Stimulated activated CD4-positive, alpha-beta T cell treated with anti-CD3 and anti-CD28 coated beads, TNF-alpha, amount 100 ng/mL, for 1 hour (primary cell): ENCODE measurements at places on chromosomes 12 and 14.

- DNase-seq, result no peak
These were observed at the start of gene ALX1 for GRCh38 chr12:85280165-85280983. Gene ALX1 (plus strand): TSS chr12:85280220. CDS start chr12:85280262, 42 bp downstream.

- peak; percentile 54 for DNase-seq
These were observed 16.5 kb downstream of the SELPLG start for GRCh38 chr12:108616941-108617858.

DNA sequence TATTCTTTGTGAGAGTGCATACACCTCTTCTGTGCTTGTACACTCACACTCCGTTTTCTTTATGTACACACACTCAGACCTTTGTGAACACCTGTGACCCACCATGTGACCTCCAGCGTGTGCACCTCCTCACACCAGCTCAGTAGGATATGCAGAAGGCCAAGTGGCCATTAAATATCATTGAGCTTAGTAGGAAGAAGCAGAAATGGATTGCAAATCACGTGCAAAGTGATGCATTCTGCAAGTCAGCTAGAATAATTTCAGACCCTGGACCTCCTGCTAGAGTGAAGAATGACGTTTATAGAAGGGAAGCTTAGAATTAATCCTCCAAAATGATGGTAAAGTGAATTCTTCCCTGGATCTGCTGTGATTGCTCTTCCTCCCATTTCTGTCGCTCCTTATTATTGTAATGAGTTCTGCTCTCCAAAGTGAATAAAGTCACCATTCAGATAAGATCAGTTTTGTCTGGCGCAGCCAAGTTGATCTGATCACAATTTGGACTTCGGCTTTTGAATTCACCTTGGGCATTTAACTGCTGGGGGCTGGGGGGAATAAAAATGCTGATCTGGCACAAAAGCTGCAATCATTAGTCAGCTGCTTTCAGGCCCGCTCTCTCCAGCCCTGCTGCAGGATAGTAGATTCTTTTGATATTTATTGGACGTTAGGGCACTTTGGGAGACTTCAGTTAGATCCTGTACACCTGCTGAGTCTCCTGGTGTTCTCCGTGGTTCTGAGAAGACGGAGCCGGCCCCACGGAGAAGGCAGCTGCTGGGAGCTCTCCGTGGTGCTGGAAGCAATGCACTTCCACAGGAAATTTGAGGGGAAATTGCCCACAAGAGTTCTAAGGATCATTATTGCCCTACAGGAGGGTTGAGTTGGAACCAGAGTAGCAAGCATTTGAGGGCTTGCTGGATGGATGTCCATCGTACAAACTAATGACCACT lies 12.4 kb upstream of the NRXN3 start:
- no peak for DNase-seq

GRCh38 chr12:123097561-123098084 lies 53.3 kb downstream of the PITPNM2 start:
- DNase-seq, result no peak

DNA sequence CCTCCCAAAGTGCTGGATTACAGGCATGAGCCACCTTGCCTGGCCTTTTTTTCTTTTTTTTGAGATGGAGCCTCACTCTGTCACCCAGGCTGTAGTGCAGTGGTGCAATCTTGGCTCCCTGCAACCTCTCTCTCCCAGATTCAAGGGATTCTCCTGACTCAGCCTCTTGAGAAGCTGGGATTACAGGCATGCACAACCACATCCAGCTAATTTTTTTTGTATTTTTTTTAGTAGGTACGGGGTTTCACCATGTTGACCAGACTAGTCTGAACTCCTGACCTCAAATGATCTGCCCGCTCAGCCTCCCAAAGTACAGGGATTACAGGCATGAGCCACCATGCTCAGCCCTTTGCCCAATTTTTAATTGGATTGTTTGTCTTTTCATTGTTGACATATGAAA lies 58.0 kb downstream of the SINHCAF start:
- no peak for DNase-seq

DNA sequence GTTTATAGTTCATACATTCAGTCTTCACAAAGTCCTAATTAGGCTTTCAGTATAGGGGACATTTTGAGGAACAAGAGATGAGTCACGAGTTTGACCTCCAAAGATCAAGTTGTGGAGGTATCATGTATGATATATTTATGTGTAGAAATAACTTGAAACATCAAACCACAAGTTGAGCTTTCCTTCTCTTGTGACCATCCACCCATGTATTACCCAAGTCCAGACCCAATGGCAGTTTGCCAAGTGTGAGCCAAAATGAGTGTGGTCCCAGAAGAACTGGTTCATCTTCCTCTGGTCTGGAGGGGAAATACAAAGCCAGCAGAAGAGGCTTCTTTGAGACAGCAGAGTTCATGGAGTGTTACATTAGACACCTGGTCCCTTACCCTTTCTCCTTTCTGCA lies 104.9 kb downstream of the ATP23 start:
- no peak for DNase-seq

GRCh38 chr12:106978035-106978800 lies 8.7 kb downstream of the MTERF2 start:
- DNase-seq, result no peak

GRCh38 chr14:68587931-68588330 lies 204.9 kb downstream of the ZFP36L1 start:
- no peak for DNase-seq

DNA sequence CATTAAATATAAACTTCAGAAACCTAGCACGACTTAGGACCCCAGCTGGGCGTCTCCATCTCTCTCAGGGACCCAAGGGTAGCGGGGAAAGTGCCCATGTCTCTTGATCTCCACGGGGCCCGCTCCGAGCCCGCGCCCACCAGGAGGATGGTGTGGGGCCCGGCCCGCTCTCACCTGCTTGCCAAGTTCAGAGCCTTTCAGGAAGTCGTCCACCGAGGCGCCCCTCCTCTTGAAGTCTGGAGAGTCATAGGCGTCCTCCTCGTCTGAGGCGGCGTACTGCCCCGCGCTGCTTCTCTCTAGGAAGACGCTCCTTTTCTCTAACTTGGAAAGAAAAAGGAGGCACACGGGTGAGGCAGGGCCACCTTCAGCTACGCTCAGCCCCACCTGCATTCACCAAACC lies 96.9 kb downstream of the PIWIL1 start:
- DNase-seq, result no peak

DNA sequence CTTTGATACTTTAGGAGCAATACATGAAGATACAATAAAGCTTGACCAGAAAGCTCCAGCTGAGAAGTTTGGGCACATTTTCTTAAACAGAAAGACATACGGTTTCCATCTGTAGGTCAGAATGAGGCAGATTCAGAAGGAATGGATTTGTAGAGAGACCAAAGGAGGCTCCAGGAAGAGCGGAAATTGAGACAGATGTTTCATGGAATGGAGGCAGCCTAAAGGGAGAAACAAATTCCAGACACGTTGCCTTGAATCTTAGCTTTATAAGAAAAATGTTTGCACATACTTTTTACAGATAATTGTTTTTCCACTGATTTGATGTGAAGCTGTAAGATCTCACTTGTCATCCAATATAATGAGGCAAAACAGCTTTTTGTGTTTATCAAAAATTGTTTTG lies 24.8 kb downstream of the EPYC start:
- no peak for DNase-seq

GRCh38 chr14:68626386-68626785 lies 166.5 kb downstream of the ZFP36L1 start:
- DNase-seq, result no peak

GRCh38 chr12:11719678-11720099 lies 70.2 kb downstream of the ETV6 start:
- no peak for DNase-seq

GRCh38 chr12:57151741-57152630 lies 4.6 kb upstream of the LRP1-AS start:
- DNase-seq, result no peak

GRCh38 chr12:51449580-51450246 lies 25.1 kb downstream of the SLC4A8 start:
- no peak for DNase-seq

- no peak for DNase-seq
These were observed 1.2 kb downstream of the FOS start for GRCh38 chr14:75279763-75280290.

GRCh38 chr14:68041876-68042354 lies 222.3 kb downstream of the RAD51B start:
- no peak for DNase-seq

- DNase-seq, result no peak
These were observed 381.6 kb downstream of the DPF3 start for GRCh38 chr14:72512281-72512680.

DNA sequence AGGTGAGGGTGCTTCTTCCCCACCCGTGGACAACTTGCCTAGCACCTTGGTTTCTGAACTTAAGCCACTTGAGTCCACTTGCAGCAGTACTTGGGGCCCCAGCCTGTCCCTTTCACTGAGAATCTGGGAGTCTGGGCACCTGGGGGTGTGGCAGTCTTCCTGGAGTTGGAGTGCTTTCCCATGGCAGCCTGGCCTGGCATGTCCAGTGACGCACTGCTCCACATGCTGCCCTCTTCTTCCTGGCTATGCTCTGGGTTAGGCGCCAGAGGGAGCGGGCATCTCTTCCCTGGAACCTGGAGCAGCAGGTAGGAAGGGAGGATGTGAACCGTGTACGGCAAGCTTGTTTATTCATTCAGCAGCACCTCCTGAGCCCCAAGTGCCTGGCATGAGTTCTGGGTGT lies 76.4 kb downstream of the PAPOLA start:
- no peak for DNase-seq

DNA sequence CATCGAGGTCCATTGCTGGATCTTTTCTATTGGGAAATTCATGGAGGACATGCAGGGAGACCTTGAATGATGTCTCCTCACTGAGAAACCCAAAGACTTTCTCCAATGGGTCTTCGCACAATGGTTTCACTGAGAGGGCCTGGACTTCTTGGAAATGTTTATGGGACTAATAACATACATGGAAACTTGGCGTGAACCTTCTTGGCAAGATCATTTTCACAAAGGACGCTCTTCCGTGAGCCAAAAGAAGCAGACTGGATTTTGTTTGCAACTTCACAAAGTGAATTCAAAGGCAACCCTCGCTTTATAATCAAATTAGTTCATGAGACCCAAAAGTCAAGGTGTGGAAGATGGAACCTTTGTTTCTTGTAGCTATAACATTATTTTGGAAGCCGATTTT lies 154.4 kb downstream of the TMEM132C start:
- DNase-seq, result no peak

GRCh38 chr12:92008345-92008744 lies 137.3 kb downstream of the BTG1 start:
- no peak for DNase-seq

- DNase-seq, result no peak
These were observed 25.8 kb downstream of the PPP2R5E start for GRCh38 chr14:63517354-63517753.

GRCh38 chr12:89239534-89239933 lies 112.8 kb downstream of the DUSP6 start:
- no peak for DNase-seq

DNA sequence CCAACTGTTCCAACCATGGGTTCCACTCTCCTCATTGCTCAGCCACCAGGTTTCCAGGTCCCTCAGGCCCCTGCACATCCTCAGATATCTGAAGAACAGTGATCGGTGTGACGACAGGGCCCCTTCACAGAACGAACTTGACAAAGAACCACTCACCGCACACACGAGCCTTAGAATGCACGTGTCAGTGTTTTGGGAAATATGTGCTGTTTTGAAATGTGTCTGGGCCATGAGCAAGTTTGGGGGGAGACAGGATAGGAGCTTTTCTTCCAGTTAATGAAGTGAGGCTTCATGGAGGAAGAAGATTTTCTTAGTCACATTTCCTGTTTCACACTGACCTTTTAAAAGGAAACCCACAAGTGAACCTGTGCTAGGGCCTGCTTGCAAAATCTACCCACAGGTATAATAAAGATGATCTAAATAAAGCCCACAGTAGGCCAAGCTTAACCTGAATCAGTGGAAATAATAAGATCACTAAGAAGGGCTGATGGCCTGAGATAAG lies 58.6 kb downstream of the ZFP36L1 start:
- peak; percentile 12 for DNase-seq

DNA sequence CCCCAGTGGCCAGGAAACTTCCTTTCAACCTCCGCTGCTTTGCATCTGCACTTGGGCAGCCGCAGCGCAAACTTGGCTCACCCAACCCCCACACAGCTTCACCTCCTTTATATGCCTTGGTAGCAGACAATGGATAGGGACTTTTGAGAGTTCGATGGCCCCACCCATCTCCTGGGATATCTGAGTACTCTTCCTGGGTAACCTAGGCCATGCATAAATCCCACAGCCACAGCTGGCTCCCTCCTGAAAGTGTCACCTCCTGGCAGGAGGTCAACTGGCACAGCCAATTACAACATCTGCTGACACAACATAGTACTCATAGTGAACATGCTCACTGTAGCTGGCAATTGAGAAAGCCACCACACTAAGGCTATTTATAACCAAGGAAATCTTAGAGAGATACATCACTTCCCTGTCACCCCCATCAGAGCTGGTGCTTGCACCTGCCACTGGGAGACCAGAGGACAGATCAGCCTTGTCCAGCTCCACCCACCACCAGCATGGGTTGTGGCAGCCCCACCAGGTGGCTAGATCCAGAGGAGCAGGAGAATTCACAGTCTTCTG lies 410.0 kb downstream of the SYT1 start:
- no peak for DNase-seq

DNA sequence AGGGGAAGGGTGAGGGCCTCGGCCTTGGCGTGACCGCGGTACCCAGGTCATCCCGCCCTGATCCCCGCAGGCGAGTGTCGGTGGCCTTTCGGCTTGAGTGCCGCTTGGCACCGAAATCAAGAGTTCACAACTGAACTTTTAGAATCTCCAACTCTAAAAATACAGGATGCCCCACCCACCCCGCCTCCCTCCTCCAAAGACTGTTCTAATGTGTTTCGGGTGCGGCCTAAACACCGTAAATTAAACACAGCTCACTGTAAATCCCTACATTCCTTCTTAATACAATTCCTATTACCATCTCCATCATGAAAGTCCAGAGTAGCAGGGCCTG lies 11.4 kb downstream of the SCNN1A start:
- DNase-seq, result no peak

DNA sequence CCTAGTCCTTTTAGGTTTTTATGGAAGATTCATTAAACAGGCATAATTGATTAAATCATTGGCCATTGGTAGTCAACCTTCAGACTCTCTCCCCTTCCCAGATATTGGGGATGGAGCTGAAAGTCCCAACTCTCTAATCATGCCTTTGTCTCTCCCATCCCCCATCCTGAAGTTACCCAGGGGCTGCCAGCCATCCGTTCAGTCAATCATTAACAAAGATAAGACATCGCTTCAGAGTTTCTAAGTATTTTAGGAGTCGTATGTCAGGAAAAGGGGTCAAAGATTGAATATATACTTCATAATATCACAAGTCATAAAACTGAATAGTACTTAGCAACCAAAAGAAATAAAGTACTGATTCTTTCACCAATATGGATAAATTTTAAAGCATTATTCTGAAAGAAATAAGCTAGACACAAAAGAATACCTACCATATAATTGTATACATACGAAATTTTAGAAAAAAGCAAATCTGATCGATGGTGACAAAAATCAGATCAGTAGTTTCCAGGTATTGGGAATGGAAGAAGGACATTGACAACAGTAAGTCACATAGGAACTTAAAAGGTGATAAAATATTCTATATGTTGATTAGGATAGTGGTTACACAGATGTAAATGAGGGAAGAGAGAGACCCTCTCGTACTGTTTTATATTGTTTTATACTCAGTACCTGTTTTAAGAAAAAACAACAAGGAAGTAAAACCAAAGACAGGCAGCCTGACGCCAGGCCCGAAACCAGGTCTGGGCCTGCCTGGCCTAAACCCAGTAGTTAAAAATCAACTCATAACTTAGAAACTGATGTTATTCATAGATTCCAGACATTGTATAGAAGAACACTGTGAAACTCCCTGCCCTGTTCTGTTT lies 414.4 kb downstream of the DAD1 start:
- no peak for DNase-seq

GRCh38 chr12:6863586-6864321 lies 3.6 kb upstream of the TPI1 start:
- DNase-seq, result no peak

- DNase-seq, result no peak
These were observed 102.3 kb downstream of the CALM1 start for GRCh38 chr14:90499121-90499520.
